Stimulated activated CD4-positive, alpha-beta T cell treated with anti-CD3 and anti-CD28 coated beads, Interleukin-12 subunit alpha, Interleukin-12 subunit beta, amount 100 ng/mL, for 24 hours (primary cell): ENCODE measurements at places on chromosomes 6 and 20.

DNA sequence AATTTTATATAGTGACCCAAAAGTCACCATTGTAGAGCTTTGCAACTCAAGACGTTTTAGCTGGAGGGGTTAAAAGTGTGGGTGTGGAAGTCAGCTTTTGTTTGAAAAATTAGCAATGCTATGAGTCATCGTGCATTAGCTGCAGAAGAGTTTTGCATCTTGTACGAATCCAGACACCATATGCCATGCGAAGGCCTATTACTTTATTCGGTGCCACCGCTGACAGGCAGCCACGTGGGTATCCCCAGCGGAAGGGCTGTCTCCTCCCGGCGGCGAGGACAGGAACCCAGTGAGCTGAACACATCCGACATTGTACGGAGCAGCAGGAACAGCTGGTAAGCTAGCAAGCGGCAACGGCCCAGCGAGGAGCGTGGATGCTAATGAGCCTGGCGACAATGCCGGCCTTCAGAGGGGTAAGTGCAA lies 84.4 kb downstream of the INSM1 start:
- DNase-seq: peak; percentile 58

GRCh38 chr6:18412068-18412467 lies 24.9 kb downstream of the RNF144B start:
- no peak for DNase-seq

GRCh38 chr6:8888468-8888867 lies 453.1 kb upstream of the SLC35B3 start:
- DNase-seq: no peak

- no peak for DNase-seq
Measured at GRCh38 chr6:125157725-125158124, 4.2 kb downstream of the TPD52L1 start.

DNA sequence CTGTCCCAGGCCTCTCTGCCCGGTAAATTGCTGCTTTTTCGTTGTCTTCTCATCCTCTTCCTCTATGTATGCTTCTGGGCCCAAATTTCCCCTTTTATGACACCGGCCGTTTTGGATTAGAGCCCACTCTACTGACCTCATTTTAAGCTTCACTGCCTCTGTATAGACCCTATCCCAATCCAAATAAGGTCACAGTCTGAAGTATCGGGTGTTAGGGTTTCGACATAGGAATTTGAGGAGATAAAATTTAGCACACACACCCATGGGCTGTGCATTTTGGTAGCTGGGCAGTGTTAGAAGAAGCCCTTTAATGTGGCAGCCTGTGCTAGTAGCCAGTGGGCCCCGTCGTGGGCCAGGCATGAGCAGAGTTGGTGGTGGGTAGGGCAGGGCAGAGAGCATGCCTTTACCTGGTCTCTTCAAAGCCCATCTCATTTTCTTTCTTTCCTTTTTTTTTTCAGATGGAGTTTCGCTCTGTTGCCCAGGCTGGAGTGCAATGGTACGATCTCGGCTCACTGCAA lies 27.9 kb upstream of the EZR start:
- no peak for DNase-seq

DNA sequence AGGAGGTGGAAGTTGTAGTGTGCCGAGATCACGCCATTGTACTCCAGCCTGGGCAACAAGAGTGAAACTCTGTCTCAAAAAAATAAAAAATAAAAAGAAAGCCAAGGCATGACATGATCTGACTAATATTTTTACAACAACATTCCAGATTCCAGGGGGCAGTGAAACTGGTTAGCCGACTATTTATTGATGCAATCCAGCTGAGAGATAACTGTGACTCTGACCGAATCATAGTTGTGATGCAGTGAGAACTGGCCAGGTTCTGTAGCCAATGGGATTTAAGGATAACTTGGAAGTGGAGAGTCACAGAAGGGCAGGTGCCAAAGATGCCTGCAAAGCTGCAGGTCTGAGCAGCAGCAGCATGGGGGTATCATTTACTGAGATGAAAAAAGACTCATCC lies 82.9 kb upstream of the TSHZ2 start:
- no peak for DNase-seq

DNA sequence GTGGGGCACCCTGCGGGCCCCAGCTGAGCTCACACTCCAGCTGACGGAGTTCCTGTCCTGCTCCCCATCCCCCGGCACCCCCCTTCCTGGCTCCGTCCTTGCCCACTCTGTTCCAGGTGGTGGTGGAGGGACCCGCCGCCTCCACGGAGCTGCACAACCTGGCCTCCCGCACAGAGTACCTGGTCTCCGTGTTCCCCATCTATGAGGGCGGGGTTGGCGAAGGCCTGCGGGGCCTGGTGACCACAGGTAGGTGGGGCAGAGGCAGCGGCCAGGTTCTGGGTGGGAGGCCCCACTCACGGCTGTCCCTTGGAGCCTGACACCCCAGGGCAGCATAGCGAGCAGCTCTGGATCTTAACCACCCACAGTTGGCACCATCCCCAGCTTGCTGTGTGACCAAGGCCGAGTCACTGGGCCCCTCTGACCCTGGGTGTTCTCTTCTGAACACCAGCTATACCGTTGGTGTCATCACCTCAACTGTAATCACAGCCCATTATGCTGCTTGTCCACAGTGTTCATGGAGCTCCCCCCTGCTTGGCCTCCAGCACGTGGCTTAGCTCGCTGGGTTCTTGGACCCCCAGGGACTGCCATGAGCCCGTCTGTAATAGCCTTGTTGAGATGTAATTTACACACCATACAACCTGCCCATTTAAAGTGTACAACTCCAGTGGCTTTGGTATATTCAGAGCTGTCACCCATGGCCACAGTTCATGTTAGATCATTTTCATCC lies 17.4 kb downstream of the COL20A1 start:
- no peak for DNase-seq

DNA sequence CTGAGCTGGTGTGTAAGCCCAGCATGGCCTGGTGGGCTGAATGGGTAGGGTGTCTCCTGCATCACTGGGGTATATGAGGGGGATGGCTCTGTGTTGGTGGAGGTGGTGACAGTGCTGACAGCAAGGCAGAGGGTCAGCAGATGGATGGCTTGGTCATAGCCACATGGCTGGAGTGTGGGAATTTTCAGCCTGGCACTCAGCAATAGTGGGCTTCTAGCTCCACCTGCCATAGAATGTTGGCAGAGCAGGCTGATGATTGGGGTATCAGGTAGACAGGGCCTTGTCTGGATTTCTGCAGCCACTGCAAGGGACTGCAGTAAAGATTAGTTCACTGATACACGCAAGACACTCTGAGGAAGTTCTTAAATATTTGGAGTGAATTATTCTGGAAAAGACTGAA lies 137.5 kb upstream of the BACH2 start:
- no peak for DNase-seq

DNA sequence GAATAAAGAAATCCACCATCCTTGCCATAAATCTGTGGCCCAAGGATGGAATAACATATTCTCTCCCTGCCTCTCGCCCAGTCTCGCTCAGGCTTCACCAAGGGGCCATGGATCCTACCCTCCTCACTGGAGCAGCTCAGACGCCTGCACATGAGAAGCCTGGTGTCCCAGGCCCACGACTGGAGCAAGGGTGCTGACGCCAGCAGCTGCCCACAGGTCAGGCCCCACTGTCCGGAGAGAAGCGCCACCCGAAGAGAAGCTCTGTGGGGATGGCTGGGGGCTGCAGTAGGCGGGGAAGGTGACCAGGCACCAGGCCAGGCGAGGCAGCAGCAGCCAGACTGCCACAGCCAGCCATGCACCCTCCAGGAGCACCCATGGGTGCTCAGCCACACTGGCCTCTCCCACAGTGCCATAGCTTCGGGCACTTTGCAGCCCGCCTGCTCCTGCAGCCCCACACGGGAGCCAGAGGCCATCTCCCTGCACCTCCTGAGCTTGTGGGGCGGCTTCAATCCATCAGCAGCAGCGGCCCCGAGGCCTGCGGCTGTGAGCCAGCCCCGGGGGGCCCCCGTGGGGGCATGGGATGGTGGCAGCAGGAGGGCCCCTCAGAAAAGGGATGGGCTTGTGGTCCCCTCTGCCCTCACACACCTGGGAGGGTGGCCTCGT lies 286.2 kb upstream of the SGK1 start:
- DNase-seq: no peak

- no peak for DNase-seq
Measured at GRCh38 chr6:5089481-5090438, 4.6 kb downstream of the PPP1R3G start.

DNA sequence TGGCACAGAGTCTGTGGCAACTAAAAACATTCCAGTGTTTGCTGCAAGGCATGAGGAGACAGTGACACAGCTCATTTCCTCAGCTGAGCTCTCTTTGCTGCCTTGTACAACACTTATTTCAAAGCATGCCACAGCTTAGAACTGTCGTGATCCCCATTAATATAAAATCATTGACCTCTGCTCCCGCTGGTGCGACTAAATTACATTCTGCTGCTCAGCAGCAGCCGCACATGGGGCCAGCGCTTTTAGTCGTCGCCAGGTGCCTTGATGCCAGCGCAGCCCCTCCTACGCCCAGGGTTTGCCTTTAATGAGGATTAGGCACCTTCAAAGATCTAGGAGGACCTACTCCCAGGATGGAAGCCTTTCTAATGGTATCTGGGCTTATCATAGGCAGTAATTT lies 717.9 kb upstream of the POU3F2 start:
- DNase-seq: no peak

- no peak for DNase-seq
Measured at GRCh38 chr6:168636147-168637004, 195.4 kb downstream of the SMOC2 start.

DNA sequence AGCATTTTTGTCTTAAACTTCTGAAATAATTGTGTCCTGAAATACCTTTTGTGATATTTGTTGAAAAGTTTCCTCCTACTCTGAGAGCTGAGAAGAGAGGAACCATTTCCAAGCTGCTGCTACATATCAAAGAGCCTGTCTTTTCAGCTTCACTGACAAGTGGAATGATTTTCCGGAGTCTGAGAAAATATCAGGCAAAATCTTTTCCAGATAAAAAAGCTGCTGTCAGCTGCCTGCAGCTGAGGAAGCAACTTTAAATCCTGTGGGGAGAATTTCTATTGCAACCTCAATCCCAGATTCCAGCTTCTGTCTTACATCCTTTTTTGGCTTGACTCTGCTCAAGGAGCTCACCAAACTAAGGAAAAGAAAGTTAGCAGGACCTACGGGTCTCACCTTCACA lies 904.3 kb downstream of the PHF3 start:
- DNase-seq: no peak

DNA sequence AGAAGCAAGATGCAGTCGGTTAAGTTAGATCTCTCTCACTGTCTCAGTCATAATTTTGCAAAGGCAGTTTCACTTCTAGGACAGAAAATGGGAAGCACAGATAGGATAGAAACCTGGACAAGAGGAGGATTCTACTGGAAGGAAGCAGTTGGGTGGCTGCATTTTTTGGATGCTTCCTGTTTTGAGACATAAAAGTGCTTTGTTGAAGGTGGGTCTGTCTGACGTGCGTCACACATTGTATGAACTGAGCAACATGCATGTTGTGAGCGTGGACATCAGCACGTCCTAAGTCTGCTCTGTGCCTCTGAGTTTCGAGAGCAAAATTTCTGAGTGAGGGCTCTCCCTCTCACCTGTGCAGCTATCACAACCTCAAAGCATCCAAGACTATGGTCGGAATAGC lies 68.7 kb upstream of the SNX9 start:
- no peak for DNase-seq

- no peak for DNase-seq
Measured at GRCh38 chr20:63945921-63946920, 10.0 kb downstream of the UCKL1 start.

- DNase-seq: no peak
Measured at GRCh38 chr6:111844376-111844775, 28.9 kb downstream of the FYN start.

- no peak for DNase-seq
Measured at GRCh38 chr20:17966432-17967310, 1.9 kb downstream of the SNX5 start.

DNA sequence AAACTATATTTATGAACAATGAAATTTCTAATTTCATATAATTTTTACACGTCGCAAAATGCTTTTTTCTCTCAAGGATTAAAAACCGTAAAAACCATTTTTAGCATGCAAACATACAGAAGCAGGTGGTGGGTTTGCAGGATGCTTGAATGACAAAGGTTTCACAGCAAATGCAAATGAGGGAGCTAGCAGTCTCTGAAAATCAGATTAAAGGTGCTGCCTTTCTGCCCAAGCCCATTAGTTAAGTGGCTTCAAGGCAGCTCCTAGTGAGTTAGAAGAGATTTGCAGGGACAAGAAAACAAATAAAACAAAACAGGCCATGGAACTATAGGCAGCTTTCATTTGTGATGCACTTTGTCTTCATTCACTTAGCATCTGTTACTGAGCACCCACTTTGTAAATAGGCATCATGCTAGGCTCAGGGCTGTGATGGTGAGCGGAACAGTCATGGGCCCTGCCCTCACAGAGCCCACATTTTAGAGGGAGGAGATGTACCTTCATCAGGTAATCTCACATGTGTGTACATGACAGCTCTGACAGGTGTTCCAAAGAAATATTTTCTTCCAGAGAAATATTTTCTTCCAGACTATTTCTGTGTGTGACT lies 29.5 kb downstream of the NAPB start:
- no peak for DNase-seq

DNA sequence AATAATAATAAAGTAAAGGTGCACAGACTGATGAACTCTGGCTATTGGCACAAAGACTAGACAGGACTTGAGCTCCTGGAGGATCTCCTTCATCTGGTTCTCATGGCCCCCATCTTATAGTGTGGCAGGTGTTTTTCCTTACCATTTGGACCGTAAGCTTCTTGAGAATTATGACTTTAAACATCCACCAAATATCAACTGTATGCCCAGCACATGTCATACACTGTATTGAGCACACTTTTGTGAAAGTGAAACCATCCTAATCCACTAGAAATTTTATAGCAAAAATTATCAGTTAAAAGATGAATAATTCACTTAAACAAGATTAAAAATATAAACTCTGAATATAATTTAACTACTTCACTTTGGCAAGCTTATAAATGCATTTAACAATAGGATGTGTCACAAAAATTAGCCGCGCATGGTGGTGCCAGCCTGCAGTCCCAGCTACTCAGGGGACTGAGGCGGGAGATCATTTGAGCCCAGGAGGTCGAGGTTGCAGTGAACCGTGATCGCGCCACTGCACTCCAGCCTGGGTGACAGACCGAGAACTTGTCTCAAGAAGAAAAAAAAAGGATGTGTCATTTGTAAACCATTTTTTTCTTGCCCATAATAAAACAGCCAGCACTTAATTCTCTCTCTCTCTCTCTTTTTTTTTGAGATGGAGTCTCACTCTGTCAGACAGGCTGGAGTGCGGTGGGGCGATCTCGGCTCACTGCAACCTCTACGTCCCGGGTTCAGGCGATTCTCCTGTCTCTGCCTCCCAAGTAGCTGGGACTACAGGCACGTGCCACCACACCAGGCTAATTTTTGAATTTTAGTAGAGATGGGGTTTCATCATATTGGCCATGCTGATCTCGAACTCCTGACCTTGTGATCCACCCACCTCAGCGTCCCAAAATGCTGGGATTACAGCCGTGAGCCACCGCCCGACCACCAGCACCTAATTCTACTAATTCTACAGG lies 9.1 kb downstream of the HIVEP2 start:
- DNase-seq: no peak

DNA sequence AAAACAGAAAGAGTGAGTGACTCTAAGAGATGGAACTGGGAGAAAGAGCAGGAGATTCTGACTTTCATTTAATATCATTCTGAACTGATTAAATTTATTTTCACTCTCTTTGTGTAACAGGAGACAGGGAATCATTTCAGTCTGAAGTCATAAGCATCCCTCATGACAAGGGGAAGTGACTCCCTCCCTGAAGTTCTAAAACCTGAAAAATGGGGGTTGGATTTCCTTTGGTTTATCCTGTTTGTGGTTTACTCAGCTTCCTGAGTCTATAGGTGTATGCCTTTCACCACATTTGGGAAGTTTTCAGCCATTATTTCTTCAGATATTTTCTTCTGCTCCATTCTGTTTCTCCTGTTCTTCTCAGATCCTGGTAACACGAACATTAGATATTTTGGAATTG lies 3.4 kb upstream of the FKBP1A start:
- no peak for DNase-seq

GRCh38 chr6:84588697-84589080 lies 175.7 kb downstream of the TBX18 start:
- DNase-seq: no peak
